ENCODE measurements at places on chromosomes 3 and 15.

DNA sequence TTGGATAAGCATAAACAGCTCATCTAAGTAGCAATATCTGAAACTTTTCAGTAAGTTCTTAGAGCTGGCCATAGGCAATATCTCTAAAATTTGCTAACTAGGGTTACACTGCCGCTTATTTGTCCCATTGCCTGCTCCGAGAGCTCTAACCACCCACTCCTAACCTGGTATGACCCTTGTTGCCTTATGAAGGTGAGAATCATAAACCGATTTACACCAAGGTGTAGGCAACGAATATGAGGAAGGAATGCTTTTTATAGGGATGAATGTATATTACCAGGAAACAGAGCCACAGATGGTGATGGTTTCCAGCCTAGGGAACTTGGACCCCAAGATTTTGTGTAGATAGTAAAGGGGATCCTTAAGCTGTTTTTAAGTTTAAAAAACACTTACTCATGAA lies 440.9 kb downstream of the PDCD6IP start:
- no peak for DNase-seq

GRCh38 chr3:105497386-105497785 lies 130.7 kb downstream of the ALCAM start:
- DNase-seq: no peak

DNA sequence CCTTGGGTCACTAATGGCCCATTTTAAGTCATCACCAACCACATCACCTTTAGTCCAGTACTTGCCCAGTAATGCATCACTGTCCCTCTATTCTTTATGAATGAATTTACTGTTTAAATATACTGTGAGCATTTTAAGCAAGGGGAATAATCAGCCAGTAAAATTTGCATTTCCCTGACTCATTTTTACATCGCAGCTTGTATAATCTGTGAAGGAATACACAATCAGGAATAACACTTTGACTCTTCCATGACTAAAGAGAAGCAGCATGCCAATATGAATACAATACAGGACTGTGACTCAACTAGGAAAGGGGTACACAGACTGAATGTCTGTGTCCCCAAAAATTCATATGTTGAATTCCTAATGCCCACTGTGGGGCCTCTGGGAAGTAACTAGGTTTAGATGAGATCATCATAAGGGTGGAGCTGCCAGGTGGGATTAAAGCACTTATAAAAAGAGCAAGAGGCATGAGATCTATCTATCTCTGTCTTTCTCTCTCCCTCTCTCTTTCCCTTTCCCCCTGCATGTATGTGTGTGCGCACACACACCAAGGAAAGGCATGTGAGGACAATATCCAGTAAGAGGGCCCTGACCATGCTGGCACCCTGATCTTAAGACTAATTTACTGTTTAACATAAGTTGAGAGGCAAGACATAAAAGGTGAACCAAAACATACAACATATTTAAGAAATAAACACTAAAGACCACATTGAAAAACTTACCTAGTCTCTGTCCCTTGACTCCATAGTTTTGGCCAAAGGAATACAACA lies 12.1 kb downstream of the B4GALT4 start:
- DNase-seq: no peak

- no peak for DNase-seq
Measured at GRCh38 chr3:188916934-188917401, 254.8 kb upstream of the TPRG1 start.

DNA sequence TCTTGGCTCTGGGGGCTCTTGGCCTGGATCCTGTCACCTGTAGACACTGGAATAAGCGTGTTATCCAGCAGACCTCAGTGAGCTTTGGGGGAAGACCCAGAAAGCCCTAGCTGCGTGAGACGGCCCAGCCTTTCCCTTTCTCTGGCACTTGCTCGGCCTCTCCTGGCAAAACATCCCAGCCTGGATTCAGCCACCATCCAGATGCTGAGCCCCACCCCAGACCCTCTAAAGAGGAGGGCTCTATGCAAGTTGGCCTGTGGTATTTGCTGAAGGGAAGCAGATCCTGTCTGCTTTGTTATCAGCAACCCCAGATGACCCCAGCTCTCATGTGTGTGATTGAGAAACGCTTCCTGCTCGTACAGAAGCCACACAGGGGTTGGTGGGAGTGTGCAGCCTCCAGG lies 267.2 kb downstream of the FAM43A start:
- DNase-seq: no peak

Data from activated CD4-positive, alpha-beta T cell treated with anti-CD3 and anti-CD28 coated beads for 24 hours (primary cell).